Activated CD8-positive, alpha-beta memory T cell treated with anti-CD3 and anti-CD28 coated beads, Interleukin-2, amount 10 ng/mL, durations not matched to agents 7 days and 5 days (primary cell): ENCODE measurements at places on chromosomes 3 and 15. TPM values are rescaled to one million over a fixed set of nuclear protein-coding genes. Genes with fewer than 3 reads are reported as not detected.

- no peak for DNase-seq
- H3K27ac ChIP-seq = no peak overlapping the region
- no peaks in the 10 kb centered on the region for H3K4me1 ChIP-seq
- no peak overlapping the region for H3K4me3 ChIP-seq
- no peaks in the 10 kb centered on the region for H3K36me3 ChIP-seq
Observed at GRCh38 chr15:69848551-69849231, 249.0 kb downstream of the TLE3 start.

- H3K36me3 ChIP-seq = peaks cover 18% of the 10 kb centered on the region
- no peak overlapping the region for H3K27ac ChIP-seq
- H3K4me3 ChIP-seq = no peak overlapping the region
- DNase-seq = no peak
- H3K27me3 ChIP-seq = no peaks in the 10 kb centered on the region
Observed at GRCh38 chr3:12906916-12907290, 65.5 kb upstream of the RPL32 start.

GRCh38 chr3:52197499-52197841, 490 bp upstream of the ALAS1 start:
- no peak for DNase-seq
- H3K4me1 ChIP-seq = peaks cover 49% of the 10 kb centered on the region
- H3K27me3 ChIP-seq = no peaks in the 10 kb centered on the region
- H3K4me3 ChIP-seq = peak overlapping the region; percentile 89
- H3K36me3 ChIP-seq = peaks cover 23% of the 10 kb centered on the region

The PAK6 gene
- 1.0 TPM for total RNA-seq

DNA sequence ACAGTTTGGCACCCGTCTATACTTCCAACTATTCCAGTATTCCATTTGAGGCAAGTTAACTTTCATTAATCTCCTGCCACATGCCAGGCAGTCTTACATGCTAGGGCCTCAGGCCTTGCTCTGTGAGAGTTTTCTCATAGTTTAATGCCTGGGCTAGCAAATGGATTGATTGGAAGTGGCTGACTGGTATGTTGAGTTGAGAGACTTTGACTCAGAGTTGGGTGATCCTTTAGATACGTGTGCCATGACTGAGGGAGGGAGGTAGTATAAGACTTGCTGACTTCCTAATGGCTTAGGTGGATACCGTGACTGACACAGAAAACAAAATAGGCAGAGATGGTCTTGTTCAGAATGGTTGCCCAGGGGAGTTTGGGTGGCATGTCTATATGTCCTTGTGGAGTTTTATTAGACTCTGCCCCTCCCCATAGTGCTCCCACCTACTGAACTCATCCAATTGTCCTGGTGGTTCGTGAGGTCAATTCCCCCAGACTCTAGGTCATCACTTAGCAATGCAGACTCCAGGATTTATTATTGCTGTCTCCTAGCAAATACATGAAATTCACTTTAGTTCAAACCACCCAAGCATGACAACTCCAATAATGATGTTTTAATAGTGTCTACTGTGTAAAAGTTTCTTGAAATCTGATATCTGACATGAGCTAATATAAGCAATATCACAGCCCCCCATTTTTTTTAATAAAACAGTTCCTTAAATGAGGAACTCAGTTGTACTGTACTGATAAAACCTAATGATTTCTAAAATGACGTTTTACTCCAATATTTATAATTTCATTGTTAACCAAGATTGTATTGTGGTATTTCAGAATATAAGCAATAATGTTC, 413.9 kb upstream of the MDFIC2 start:
- no peak overlapping the region for H3K4me3 ChIP-seq
- no peaks in the 10 kb centered on the region for H3K36me3 ChIP-seq
- no peaks in the 10 kb centered on the region for H3K4me1 ChIP-seq
- H3K27ac ChIP-seq = no peak overlapping the region
- no peak for DNase-seq
- peaks cover 7% of the 10 kb centered on the region for H3K27me3 ChIP-seq

DNA sequence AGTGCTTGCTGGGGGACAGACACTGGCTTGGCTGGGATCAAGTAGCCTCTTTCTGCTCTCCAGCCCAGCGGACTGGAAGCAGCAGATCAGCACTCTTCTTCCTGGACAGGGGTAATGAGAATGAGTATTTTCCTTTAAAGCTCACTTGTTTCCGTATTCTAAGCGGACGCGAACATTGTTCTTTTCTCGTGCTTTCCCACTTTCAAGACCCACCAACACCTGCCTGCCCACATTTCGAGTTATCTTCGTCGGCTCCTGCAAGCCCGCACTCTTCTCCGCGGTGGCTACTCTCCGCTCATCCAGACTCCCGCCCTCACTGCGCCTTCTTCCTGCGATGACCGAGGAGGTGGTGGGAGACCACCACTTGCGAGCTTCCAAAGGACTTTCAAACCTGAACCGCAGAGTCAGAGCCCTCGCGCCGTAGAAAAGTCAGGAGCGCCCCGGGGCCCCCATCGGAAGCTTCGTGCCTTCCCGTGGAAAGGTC, 1.6 kb upstream of the PPM1L start:
- H3K4me3 ChIP-seq = peak overlapping the region; percentile 97
- DNase-seq = peak; percentile 46
- peaks cover 32% of the 10 kb centered on the region for H3K4me1 ChIP-seq

The KLF15 gene
- not detected for total RNA-seq

The CPA3 gene
- not detected for total RNA-seq

The PLA2G4D gene
- not detected for total RNA-seq

GRCh38 chr3:32216172-32216783, 22.2 kb upstream of the CMTM8 start:
- no peak overlapping the region for H3K27ac ChIP-seq
- no peaks in the 10 kb centered on the region for H3K36me3 ChIP-seq

The FRMD4B gene
- 68.2 TPM for total RNA-seq

GRCh38 chr3:18533039-18533438, 107.9 kb upstream of the SATB1 start:
- DNase-seq = no peak
- H3K4me1 ChIP-seq = peaks cover 9% of the 10 kb centered on the region
- H3K36me3 ChIP-seq = peaks cover 29% of the 10 kb centered on the region
- no peak overlapping the region for H3K27ac ChIP-seq
- H3K4me3 ChIP-seq = no peak overlapping the region
- no peaks in the 10 kb centered on the region for H3K27me3 ChIP-seq

The ARNT2 gene
- total RNA-seq = not detected

The REC114 gene
- not detected for total RNA-seq

The RETNLB gene
- not detected for total RNA-seq

DNA sequence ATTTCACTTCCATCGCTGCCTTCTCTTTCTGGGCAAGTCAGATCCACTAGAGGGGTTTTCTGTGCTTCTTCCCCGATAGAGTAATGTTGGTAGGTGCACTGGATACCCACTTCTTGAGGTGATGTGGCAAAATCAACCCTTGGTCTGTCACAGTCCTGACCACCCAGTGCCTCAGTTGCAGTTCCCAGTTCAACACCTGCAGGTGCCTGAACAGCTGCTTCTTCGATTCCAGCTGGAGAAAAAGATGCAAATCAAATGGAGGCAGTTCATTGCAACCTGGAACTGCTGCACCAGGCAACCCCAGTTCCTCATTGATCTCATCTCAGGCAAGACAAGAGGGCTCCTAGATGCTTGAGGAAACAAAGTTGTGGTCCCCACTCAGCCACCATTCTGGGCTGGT, 186.6 kb downstream of the UBE2E2 start:
- H3K4me1 ChIP-seq = no peaks in the 10 kb centered on the region
- no peak overlapping the region for H3K4me3 ChIP-seq

DNA sequence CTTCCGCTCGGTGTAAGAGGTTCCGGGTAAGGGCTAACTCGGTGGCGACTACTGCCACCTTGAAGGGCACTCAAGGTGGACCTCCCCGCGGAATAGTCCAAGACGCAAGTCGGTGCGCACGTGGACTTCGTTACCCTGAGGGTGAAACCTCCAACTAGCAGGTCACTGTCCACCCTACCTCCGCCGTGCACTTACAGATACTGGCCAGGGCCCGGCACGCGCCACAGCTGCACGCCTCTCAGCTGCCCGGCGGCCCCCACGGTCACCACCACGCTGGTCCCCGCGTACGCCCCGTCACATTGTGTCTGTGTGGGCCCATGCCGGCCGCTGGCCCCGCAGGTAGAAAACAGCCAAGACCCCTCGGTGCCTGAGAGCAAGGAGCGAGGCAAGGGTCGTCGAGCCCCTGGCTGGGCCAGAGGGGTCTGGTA, 1.1 kb downstream of the LTK start:
- H3K36me3 ChIP-seq = peaks cover 4% of the 10 kb centered on the region
- no peak for DNase-seq
- H3K4me3 ChIP-seq = peak overlapping the region; percentile 30
- peaks cover 48% of the 10 kb centered on the region for H3K27me3 ChIP-seq
- peaks cover 29% of the 10 kb centered on the region for H3K4me1 ChIP-seq

DNA sequence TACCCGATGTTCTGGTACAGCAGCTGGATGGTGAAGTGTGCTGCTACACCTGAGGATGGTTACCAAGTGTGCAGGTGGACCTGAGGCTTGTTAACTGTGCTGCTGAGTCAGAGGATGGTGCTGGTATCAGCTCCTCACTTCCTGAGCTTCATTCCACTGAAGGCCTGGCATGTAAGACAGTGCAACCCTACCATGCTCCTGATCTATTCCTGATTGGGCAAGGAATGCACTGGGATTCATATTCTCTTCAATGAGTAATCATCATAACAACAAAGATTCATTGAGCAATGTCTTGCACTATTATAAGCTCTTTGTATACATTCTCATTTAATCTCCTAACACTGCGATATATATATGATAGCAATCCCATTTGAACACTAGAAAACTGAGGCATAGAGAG, 62.9 kb upstream of the THSD4 start:
- no peak overlapping the region for H3K4me3 ChIP-seq
- H3K27me3 ChIP-seq = peaks cover 3% of the 10 kb centered on the region
- DNase-seq = no peak
- H3K27ac ChIP-seq = no peak overlapping the region
- no peaks in the 10 kb centered on the region for H3K36me3 ChIP-seq

DNA sequence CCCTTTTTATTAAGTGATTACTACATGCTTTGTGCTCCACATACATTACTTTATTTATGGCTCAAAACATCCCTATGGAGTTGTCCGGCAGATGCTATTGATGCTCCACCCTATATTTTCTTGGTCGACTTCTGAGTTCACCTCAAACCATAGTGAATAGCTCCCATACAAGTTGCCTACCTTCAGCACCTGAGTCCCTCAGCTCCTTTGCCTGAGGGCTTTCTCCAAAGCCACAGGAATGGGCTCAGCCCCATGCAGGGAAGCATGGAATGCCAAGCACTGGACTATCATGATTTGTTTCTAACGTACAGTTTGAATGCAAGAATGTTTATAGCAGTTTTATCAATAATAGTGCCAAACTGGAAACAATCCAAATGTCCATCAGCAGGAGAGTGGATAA, 124.8 kb upstream of the TNIK start:
- no peaks in the 10 kb centered on the region for H3K36me3 ChIP-seq
- H3K4me1 ChIP-seq = no peaks in the 10 kb centered on the region
- DNase-seq = no peak
- H3K27ac ChIP-seq = no peak overlapping the region

DNA sequence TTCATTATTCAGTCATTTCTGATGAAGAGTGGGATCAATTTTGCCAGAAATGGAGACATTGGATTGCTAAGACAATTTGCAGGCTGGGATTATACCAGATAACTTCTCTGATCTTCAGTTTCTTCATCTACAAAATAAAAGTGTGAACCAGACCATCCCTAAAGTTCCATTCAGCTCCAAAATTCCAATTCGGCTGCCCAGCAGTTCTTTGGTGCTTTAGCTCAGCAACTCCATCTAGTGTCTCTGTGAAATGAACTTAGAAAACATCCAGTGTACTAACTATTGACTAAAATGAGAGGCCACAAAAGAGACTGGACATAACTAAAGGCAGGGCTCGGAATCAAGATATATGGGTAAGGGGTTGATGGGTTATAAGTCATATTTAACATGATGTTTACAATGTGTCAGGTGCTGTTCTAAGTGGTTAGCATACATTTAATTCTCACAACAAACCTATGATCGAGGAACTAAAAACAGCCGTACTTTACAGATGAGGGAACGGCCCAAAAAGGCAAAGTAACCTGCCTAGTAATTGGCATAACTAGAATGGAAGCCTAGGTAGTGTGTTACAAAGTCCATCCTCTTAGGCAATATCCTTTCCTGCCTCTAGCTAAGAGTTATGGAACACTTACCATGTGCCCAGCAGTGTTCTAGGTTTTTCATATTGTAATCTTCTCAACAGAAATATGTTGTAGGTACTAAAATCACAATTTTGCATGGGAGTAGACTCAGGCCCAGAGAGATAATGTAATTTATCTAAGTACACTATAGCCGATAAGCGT, 17.0 kb downstream of the THAP10 start:
- no peaks in the 10 kb centered on the region for H3K36me3 ChIP-seq
- no peak overlapping the region for H3K27ac ChIP-seq
- peaks cover 52% of the 10 kb centered on the region for H3K27me3 ChIP-seq
- DNase-seq = no peak
